Neural progenitor cell (in vitro differentiated cells): ENCODE measurements at places on chromosomes 13 and 19. TPM values are rescaled to one million over a fixed set of nuclear protein-coding genes. Genes with fewer than 3 reads are reported as not detected.

- H3K4me3 ChIP-seq: peak overlapping the region; percentile 40
- H3K36me3 ChIP-seq: no peaks in the 10 kb centered on the region
- no peak for DNase-seq
- peaks cover 13% of the 10 kb centered on the region for H3K4me1 ChIP-seq
Observed at GRCh38 chr19:3358689-3359014, 7.7 kb upstream of the NFIC start.

GRCh38 chr13:104534847-104535246, 1468.6 kb upstream of the SLC10A2 start:
- no peaks in the 10 kb centered on the region for H3K27me3 ChIP-seq
- H3K4me1 ChIP-seq: peaks cover 8% of the 10 kb centered on the region
- DNase-seq: peak; percentile 17
- no peaks in the 10 kb centered on the region for H3K36me3 ChIP-seq

DNA sequence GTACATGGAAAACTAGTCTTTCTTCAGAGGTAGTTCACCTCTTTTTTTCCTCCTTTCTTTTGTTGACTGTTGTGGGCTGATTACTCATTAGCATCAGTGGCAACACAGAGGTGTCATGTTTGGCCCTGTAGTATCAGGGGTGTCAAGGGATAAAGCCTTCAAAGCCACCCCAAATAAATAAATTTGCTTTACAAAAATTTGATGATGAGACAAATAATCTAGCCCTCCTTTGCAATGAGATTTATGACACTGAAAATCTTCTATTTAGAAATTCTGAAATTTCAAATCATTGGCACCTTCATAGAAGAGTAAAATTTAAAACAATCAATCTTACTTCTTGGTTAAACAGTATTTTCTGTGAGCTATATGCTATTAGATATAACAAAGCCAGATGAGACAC, 1.9 kb downstream of the LACC1 start:
- peaks cover 25% of the 10 kb centered on the region for H3K27me3 ChIP-seq
- no peaks in the 10 kb centered on the region for H3K36me3 ChIP-seq
- H3K4me3 ChIP-seq: no peak overlapping the region
- peaks cover 15% of the 10 kb centered on the region for H3K4me1 ChIP-seq
- no peak overlapping the region for H3K27ac ChIP-seq

DNA sequence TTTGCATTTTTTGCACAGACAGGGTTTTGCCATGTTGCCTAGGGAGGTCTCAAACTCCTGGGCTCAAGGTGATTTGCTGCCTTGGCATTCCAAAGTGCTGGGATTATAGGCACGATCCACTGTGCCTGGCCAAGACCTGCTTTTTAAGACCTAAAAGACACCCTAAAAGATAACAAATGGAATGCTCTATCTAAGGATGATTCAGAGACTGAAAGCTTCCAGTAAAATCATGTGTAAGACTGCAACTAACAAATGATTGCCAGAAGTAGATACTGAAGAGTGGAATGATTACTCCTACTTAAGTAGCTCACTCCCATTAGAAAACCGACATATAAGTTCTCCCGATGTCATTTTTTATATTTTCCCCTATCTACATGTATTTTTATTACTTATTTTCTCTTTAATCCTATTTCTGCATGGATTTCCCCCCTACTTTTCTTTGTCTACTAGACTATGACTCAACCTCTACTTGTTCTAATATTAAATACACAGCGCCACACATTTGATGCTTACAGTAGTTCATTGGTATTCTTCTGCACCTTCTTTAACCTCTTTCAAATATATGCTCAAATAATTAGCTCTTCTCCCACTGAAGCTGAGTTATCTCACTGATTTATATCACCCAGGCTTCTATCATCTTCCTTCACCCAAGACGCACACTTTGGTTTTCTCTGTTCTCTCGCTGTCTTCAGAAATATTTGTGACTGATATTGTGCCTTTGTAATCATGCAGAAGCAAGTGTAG, 32.2 kb upstream of the KLF12 start:
- H3K27me3 ChIP-seq: no peaks in the 10 kb centered on the region
- no peak for DNase-seq
- no peak overlapping the region for H3K27ac ChIP-seq

Gene GPR42
- total RNA-seq: not detected in 2 replicates

Gene STXBP2
- 12.7 and 21.9 TPM in 2 replicates for total RNA-seq

Gene KLK3
- not detected in 2 replicates for total RNA-seq
